ENCODE measurements at places on chromosomes 1 and 21. TPM values are rescaled to one million over a fixed set of nuclear protein-coding genes. Genes with fewer than 3 reads are reported as not detected.

Gene DCST1
- polyA plus RNA-seq, result 0.22 TPM

DNA sequence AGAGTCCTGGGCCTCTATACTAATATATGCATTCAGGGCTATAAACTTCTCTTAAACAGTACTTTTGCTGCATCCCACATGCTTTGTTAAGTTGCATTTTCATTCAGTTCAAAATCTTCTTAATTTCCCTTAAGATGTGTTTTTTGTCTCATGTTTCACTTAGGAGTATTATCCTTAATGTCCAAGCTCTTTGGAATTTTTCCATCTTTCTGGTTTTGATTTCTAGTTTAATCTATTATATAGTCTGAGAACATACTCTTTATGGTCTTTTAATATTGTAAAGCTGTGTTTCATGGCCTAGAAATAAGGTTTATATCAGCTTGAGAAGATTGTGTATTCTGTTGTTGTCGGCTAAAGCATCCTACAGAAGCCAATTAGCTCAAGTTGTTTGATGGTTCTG, 1041.8 kb downstream of the PLA2G4A start:
- no peak for DNase-seq

GRCh38 chr1:30000266-30000665, 723.1 kb downstream of the MATN1 start:
- DNase-seq, result no peak

Gene COL9A2
- 10.7 TPM for polyA plus RNA-seq

Gene GPR52
- polyA plus RNA-seq, result not detected

- no peak for DNase-seq
Measured at GRCh38 chr1:107670397-107671040, 294.5 kb downstream of the VAV3 start.
